ENCODE measurements at places on chromosomes 3 and 15. TPM values are rescaled to one million over a fixed set of nuclear protein-coding genes. Genes with fewer than 3 reads are reported as not detected.

GRAMD2A gene
- polyA plus RNA-seq = 9.3 TPM

CNTN4 gene
- polyA plus RNA-seq = 7.9 TPM

FMN1 gene
- polyA plus RNA-seq = 5.0 TPM

IGSF11 gene
- polyA plus RNA-seq = 1.3 TPM

SPESP1 gene
- 2.2 TPM for polyA plus RNA-seq

C3orf20 gene
- polyA plus RNA-seq = 0.31 TPM

RETNLB gene
- polyA plus RNA-seq = not detected

TEX55 gene
- polyA plus RNA-seq = not detected

SUCLG2 gene
- 64.8 TPM for polyA plus RNA-seq

ADCY5 gene
- 13.6 TPM for polyA plus RNA-seq

FSD2 gene
- polyA plus RNA-seq = 0.11 TPM

WDR72 gene
- 5.6 TPM for polyA plus RNA-seq

ZDHHC3 gene
- 120 TPM for polyA plus RNA-seq

PRTG gene
- 9.4 TPM for polyA plus RNA-seq

THUMPD3 gene
- 55.1 TPM for polyA plus RNA-seq

RCCD1 gene
- 17.0 TPM for polyA plus RNA-seq

ACAN gene
- 1.0 TPM for polyA plus RNA-seq

SMCO1 gene
- not detected for polyA plus RNA-seq

IGDCC3 gene
- 10.3 TPM for polyA plus RNA-seq

CCR1 gene
- polyA plus RNA-seq = 8.9 TPM

ZMYND10 gene
- polyA plus RNA-seq = 18.1 TPM

CFAP44 gene
- polyA plus RNA-seq = 18.2 TPM

MUC13 gene
- not detected for polyA plus RNA-seq

TMC3 gene
- polyA plus RNA-seq = 0.14 TPM

NGLY1 gene
- 40.8 TPM for polyA plus RNA-seq

CAMKV gene
- polyA plus RNA-seq = 0.14 TPM

PLSCR2 gene
- 1.2 TPM for polyA plus RNA-seq

PLCL2 gene
- 11.7 TPM for polyA plus RNA-seq

DPPA2 gene
- polyA plus RNA-seq = not detected

PLA2G4E gene
- polyA plus RNA-seq = 0.06 TPM

JMJD7 gene
- polyA plus RNA-seq = 12.2 TPM

ATP13A5 gene
- 0.69 TPM for polyA plus RNA-seq

IL16 gene
- 13.1 TPM for polyA plus RNA-seq

MYL3 gene
- 8.0 TPM for polyA plus RNA-seq

CLDN1 gene
- 3.5 TPM for polyA plus RNA-seq

RBP2 gene
- 0.53 TPM for polyA plus RNA-seq

MOBP gene
- 0.41 TPM for polyA plus RNA-seq

IQCF5 gene
- polyA plus RNA-seq = not detected

NR1I2 gene
- polyA plus RNA-seq = 0.63 TPM

IL5RA gene
- 3.2 TPM for polyA plus RNA-seq

All from left lung (tissue), 14 donors.